Stimulated activated CD8-positive, alpha-beta memory T cell treated with anti-CD3 and anti-CD28 coated beads, Interleukin-4, amount 100 ng/mL, for 24 hours (primary cell): ENCODE measurements at places on chromosomes 4 and X.
A peak's percentile ranks its signal among the peaks of the same experiment; 100 is the strongest.

DNA sequence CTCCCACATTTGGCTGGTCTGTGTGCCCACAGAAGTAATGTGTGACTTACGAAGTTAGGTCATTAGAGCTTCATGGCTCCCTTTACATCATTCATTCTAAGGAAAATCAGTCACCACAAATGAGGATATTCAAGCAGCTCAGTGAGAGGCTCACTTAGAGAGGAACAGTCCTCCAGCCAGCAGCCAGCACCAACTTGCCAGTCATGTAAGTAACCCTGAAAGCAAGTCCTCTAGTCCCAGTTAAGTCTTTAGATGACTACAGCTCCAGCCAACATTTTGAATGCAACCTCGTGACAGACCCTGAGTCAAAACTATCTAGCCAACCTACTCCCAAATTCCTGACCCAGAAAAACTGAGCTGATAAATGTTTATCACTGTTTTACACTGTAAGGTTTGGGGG, 71.3 kb downstream of the LRBA start:
- DNase-seq, result no peak

DNA sequence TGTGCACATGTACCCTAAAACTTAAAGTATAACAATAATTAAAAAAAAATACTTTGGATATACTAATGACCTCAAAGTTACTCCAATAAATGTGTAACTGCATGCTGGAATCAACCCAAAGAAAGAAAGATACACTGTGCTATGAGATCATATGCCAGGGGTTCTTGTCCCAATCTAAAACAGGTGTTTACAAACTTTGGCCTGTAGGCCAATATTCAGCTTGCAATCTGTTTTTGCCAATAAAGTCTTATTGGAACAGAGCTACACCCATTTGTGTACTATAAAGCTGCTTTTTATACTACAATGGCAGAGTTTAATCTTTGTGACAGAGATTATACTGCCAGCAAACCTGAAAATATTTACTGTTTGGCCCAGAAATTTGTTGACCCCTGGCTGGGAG, 138.8 kb upstream of the AFF2 start:
- DNase-seq, result no peak

GRCh38 chr4:14180983-14181601, 553.6 kb upstream of the BOD1L1 start:
- DNase-seq, result no peak

- DNase-seq, result no peak
Observed at GRCh38 chrX:16333453-16333852, 166.2 kb downstream of the MAGEB17 start.

DNA sequence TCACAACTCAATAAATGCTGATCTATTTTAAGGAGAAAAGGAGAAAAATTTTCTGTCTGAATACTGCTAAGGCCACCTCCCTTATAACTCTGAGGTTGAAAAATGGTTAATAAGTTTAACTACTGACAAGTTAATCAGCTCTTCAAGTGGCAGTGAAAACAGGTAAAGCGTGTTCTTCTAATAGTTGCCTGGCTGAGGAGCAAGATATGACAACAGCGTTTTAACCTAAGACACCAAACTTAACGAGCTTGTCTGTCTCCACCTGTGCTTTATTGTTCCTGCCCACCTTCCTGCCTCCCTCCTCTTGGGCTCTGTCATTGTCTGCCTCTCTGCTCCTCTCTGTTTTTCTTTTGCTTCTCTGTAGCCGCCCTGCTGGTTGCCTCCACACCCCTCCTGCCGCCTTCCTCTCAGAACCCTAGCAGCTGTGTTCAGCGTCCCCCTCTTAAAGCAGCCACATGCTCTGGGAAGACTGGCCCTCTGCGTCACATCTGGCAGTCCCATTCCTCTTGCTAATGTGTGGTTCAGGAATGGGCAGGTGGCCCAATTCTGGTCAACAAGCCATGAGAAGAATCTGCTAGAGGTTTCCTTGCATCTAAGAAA, 4.3 kb upstream of the TSPAN5 start:
- DNase-seq, result peak; percentile 22

DNA sequence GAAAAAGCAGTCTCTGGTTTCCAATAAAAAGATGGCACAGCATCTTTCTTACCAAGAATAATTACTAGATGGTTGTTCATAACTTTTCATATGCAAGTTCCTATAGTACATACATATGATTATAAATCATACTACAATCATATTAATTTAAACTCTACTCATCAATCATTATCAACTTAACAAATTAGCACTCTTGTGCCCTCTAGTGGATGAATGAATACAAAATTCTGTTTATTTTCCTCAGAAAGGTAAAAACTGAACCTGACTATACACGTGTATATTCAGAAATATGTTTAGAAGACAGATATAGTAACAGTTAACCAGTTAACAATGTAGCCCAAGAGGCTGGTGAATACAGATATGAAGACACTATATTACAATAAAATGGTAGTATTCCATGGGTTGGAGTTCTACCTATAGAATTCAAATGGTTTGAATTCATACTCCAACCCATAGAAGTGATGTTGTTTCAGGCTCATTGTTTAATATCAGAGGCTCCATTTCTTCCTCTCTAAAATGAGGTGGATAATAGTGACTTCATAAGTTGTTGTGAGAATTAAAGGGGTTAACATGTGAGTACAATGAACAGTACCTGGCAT, 100.0 kb downstream of the ADAMTS3 start:
- no peak for DNase-seq
